Activated CD4-positive, alpha-beta T cell treated with anti-CD3 and anti-CD28 coated beads, Interleukin-2, amount 50 U/mL, for 24 hours (primary cell): ENCODE measurements at places on chromosomes 13 and 19.

DNA sequence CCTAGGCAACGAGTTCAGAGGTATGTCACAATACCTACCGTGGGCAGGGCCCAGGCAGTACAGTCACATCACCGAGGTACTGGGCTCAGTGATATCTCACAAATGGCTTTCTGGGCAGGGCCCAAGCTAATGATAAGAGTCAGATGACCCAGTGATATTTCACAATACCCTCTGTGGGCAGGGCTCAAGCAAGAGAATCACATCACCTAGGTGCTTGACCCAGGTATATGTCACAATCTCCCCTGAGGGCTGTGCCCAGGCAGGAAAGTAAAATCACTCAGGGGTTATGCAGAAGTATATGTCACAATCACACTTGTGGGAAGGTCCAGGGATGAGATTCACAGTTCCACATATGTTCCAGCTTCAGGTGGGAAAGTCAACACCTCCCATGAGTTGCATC, 45.3 kb downstream of the ZNF729 start:
- DNase-seq = no peak

DNA sequence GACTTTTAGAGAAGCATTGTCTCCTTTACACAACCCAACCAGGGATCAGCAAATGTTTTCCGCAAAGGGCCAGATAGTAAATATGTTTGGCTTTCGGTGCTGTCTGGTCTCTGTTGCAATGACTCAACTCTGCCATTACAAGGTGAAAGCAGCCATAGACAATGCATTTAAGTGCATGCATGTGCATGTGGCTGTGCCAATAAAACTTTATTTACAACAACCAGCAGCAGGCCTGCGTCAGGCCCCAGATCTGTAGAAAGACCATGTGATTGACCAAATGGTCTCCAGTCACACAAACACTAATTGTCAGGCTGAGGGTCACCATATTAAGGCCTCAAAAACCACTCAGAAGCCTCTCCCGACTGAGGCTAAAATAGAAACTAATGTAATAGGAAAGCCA, 8.1 kb downstream of the RAB20 start:
- no peak for DNase-seq

- DNase-seq = no peak
These were observed 228.4 kb downstream of the ENOX1 start for GRCh38 chr13:43558326-43558725.

- no peak for DNase-seq
These were observed 84.3 kb downstream of the FGF14 start for GRCh38 chr13:102317593-102317992.

GRCh38 chr13:25905611-25906010, 146.2 kb downstream of the SHISA2 start:
- no peak for DNase-seq
